ENCODE measurements at places on chromosomes 5 and 9.

- no peak for DNase-seq
Measured at GRCh38 chr9:33752130-33752637, 43.2 kb upstream of the PRSS3 start.

GRCh38 chr9:119221276-119221675, 148.0 kb downstream of the BRINP1 start:
- DNase-seq = no peak

DNA sequence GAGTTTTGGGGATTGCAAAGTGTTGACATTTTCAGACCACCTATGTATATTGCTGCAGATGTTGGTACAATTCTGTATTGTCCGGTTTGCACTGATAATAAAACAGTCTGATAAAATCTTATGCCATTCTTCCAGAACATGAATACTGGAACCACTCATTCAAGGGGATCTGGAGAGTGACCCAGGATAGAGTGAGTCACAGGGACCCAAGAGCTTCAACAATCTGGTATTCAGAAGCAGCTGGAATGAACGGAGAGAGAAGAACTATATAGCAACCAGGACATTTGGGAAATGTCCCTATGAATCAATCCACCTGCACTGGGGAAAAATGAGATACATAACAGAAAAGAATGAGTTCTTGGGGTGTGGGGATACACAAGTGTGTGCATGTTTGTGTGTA, 73.3 kb downstream of the SH3TC2 start:
- no peak for DNase-seq

DNA sequence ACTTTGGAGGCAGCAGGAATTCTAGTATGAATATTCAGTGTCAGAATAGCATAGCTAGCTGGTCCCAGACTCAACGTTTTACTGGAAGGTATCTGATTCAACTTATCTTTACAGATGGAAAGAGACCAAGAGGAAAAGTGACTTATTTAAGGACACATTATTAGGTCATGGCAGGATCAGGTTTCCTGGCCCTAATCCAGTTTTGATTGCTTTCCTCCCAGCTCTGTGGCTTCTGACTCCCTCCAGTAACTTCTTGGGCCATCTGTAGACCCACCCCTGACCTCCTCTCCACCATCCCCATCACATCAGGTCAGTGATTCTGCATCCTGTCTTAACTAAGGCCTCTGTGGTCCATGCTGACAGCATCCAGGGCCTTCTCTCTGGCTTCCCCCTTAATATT, 38.4 kb downstream of the SH3TC2 start:
- no peak for DNase-seq

DNA sequence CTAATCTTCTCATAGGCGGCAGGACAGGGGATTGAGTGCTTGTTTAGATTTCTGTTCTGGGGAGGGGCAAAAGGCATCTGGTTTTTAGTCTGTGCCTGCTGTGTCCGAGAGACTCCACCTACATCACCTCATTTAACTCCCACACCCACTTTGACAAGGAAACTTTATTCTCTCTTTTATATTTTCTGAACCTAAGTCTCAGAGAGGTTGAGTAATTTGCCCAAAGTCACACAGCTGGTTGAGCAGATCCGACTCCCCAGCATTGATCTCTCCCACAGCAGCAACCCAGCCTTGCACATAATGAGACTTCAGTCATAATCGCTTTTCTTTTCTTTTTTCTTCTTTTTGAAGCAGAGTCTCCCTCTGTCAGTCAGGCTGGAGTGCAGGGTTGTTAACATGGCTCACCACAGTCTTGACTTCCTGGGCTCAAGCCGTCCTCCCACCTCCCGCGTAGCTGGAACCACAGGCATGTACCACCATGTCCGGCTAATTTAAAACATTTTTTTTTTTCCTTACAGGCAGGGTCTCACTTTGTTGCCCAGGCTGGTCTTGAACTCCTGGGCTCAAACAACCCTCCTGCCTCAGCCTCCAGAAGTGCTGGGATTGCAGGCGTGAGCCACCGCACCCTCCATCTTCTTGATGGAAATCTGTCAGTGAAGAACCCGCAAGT, 36.5 kb upstream of the ANKRD33B start:
- peak; percentile 51 for DNase-seq

DNA sequence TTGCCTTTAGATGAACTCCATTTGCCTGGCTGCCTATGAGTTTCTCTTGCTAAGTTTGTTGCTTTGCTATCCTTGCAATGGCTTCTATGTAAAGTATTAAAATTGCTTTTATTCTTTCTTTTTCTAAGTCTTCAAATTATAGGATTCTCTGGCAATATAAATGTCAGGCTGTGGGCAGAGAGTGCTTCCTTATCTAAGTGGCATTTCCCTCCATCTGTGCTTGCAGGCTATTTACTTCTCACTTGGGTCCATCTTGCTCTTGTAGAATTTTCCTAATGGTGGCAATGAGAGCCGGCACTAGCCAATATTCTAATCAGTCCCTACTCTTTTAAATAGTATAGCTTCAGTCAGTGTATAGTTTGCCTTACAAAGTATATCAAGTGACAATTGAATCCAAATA, 63.3 kb downstream of the FAM174A start:
- DNase-seq = no peak

- no peak for DNase-seq
Measured at GRCh38 chr5:141878186-141878710, at the start of gene PCDH1. PCDH1 (minus strand) TSS chr5:141878410; CDS start chr5:141878262, 148 bp downstream.

DNA sequence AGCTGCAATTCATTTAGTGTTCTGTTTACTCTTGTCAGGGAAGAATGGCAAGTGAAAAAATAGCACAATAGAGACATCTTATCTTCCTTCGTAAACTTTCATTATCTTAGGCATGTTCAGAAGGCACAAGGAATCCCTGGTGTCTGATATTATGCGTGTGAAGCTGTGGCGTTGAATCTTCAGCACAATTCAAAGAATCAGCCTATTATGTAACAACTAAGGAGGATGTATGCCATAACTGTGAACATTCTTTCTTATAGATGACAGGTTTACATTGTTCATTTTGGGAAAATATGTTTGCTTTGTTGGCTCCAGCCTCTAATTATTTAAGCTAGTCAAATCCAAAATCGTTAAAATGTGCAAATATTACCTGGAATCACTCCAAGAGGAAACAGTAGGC, 446.1 kb downstream of the ANXA1 start:
- no peak for DNase-seq

DNA sequence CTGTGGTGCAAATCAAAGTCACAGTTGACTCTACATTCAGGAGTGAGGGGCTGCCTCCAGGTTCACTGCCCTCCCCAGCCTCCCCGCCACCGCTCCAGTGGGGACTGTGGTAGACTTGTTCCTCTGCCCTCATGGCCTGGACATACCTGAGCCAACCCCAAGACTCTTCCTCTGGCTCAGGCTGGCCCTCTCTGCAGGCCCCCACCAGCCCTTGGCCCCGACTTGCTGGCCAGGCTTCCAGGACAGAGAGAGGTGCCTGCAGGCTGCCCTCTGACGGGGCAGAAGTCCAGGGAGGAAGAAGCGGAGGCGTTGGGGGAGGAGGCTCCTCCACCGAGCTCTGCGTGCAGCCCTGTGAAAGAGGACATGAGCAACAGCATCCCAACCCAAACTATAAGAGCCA, 2.8 kb upstream of the SARDH start:
- DNase-seq = no peak

GRCh38 chr9:37936376-37936775, 32.4 kb upstream of the SLC25A51 start:
- DNase-seq = no peak

DNA sequence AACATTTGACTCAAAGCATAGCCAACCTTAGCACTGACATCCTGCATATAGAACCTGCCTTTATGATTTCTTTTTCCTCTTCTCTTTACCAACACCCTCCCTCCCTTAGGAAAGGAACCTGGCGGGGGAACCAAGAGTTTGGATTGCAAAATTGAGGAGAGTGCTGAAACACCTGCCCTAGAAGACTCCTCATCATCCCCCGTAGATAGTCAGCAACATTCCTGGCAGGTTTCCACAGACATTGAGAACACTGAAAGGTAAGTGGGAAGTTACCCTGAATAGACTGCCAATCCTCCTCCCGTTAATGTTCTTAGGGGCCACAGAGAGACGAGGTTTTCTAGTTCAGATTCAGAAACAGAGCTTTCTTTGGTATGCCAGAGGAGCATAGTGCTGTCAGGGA, 88.8 kb downstream of the RGS7BP start:
- DNase-seq = no peak

- peak; percentile 46 for DNase-seq
Measured at GRCh38 chr9:81855538-81855937, 72.7 kb upstream of the SPATA31D4 start.

DNA sequence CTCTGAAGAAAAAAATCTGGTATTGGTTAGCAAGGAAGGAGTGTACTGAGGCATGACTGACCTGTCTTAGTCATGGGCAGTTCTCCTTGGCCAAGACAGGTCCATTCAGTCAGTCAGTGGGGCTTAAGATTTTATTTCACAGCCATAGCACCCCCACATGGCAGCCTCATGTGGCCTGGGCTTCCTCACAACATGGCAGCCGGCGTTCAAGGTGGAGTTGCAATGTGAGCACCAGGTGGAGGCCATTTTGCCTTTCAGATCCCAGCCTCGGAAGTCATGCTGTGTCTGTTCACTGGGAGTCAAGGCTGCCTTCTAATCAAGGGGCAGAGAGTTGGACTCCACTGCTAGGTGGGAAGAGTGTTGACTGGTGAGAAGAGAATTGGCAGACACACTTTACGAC, 10.3 kb upstream of the CARD19 start:
- DNase-seq = no peak

DNA sequence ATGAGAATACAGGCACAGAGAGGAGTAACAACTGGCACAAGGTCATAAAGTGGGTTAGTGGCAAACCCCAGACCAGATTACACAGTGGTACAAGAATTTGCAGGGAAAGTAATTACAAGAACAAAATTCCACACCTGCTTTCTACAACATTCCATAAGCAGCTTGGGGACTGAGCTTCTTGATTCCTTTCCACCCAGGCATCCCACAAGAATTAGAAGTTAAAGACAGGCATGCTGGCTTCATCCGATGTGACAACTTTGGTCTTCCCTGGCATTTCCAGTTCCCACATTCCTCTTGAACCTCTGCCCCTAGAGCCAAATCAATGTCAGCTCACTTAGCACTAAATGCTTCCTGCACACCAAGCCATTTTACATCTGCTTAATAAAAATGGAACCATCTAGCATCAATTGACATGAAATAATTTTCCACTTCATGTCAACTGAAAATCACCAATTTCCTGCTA, 435.8 kb upstream of the PAPPA start:
- DNase-seq = peak; percentile 76

GRCh38 chr9:134917431-134918373, at the start of gene FCN1:
FCN1 (minus strand) TSS chr9:134917912; CDS start chr9:134917871, 41 bp downstream.
- DNase-seq = no peak

- no peak for DNase-seq
Measured at GRCh38 chr5:125006011-125006685, 259.7 kb upstream of the ZNF608 start.

DNA sequence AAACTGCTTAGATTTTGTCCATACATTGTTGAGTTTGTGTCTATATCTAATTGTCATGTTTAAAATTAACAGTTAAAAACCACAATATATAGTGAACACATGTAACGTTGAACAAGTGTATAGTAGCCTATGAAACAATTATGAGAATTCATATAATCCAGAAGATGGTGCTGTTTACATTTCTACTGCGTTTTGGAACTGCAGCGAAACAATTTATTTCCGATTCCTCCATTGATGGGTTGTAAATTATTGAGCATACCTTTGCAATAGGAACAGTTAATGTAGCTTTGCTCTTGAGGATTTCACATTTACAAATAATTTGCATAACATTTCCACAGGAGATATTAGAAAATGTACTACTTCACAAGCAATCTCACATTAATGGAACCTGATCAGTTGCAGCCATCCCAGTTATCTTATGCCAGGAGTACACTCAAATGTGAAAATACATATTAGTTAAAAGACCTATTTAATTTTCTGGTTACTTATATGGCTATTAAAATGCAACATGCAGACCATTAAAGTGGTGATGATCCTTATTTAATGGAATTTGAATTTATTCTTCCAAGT, 411.8 kb downstream of the CDH10 start:
- DNase-seq = no peak

GRCh38 chr5:57176350-57176857, 2.5 kb downstream of the GPBP1 start:
- DNase-seq = peak; percentile 16

GRCh38 chr5:13695076-13695712, 249.3 kb downstream of the DNAH5 start:
- no peak for DNase-seq

DNA sequence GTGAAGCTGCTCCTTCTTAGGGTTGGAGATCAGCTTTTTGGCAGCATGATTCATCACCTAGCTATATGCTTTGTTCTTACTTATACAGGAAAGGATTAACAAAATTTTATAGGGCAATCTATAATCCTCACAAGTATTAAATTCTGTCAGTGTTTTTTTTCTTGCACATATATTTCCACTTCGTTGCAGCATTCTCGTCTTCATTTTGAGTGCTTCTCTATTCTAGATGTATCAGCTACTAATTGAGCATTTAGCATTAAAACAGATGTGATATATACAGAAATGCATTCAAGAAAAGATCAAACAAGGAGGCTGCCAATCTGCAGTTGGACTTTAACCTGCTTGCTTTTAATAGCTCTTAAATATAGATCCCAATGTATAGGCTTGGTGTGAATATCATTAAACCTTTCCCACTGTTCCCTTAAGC, 3.6 kb upstream of the CTXN3 start:
- DNase-seq = no peak

DNA sequence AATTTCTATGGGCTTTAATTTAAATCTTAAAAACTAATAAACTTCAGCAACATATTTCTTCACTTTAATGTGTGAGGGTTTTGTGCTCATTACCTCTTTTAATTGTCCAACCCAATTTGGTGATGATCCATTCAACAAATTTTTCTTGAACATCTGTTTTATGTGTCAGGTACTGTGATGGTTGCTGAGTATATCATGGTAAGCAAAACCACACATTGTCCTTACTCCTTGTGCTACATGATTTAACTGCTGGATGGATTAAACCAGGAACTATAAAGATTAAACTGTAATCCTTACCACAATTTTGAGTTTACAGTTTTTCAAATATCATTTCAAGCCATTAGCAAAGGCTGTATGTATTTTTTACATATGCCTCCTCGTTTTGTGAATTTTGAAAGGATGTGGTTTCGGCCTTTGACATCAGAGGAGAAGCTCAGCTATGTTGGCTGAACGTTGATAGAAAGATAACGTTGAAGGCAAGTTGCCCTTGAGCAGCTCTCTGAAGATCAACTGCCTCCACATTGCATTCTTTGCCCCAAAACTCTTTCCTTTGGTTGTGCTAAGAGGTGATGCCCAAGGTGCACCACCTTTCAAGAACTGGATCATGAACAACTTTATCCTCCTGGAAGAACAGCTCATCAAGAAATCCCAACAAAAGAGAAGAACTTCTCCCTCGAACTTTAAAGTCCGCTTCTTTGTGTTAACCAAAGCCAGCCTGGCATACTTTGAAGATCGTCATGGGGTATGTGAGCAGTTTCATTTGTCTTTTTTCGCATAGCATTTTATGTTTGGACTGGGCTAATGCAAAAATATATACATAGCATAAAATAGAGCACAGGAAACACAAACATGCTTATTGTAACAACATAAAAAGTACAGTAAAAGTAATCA, at the start of gene ITK:
TSS of gene ITK (plus strand) at position 467 of the 891 bp plus-strand sequence. CDS start at position 605, 138 bp downstream.
- DNase-seq = no peak

DNA sequence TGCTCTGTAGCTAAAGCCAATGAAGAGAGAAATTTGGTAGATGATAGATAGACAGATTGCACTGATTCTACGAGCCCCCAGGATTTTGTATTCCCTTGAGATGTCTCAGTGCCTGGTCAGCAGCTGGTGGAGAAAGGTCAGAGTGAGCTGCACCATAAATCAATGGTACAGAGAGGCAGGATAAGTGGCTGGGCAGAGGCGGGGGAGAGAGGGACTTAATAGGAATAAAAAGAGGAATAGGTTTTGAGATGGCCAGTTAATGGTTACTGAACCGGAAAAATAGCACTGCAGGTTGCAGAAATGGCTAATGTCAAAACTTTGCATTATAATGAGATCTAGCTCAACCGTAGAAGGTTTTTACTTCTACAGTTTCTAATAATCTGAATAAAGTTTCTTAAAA, 47.9 kb upstream of the SLC12A2 start:
- no peak for DNase-seq

All from fibroblast of skin of left quadriceps (primary cell).